ENCODE measurements at places on chromosomes 2 and 18. TPM values are rescaled to one million over a fixed set of nuclear protein-coding genes. Genes with fewer than 3 reads are reported as not detected.

FAM124B gene
- 48.8 TPM for total RNA-seq

TRIM43 gene
- not detected for total RNA-seq

HJURP gene
- 9.5 TPM for total RNA-seq

EFEMP1 gene
- total RNA-seq, result 3,306 TPM

SCYGR4 gene
- not detected for total RNA-seq

FAM228B gene
- 3.0 TPM for total RNA-seq

CD207 gene
- under 0.01 TPM for total RNA-seq

SALL3 gene
- not detected for total RNA-seq

TAF4B gene
- 1.8 TPM for total RNA-seq

DCDC2C gene
- 0.13 TPM for total RNA-seq

REG1B gene
- not detected for total RNA-seq

MC5R gene
- total RNA-seq, result not detected

CYP26B1 gene
- total RNA-seq, result not detected

GCG gene
- not detected for total RNA-seq
